Daoy (cell line): ENCODE measurements at places on chromosomes 4 and X.

- DNase-seq = no peak
Observed at GRCh38 chrX:63475200-63475599, 124.1 kb upstream of the SPIN4 start.

GRCh38 chr4:5990446-5991160, 27.6 kb downstream of the C4orf50 start:
- DNase-seq = no peak

- peak; percentile 57 for DNase-seq
Observed at GRCh38 chrX:49165901-49166881, 3.6 kb downstream of the MAGIX start.

DNA sequence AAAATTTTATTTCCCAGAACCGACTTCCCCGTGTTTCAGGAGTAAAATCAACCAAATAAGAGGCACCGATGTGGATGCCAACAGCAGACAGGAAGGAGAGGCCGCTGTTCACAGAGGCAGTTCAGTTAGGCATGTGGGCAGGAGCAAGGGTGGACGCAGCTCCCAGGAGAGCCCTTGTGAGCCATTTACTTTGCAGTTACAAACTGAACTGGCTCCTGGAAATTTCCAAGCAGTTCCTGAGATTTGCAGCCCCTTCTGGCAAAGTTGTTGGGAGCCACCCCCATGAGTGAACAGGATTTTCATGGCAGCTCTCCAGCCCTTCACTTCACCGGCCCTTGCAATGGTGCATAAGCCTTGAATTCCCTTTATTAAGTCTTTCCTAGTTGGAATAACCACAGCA, 189.1 kb downstream of the AFAP1 start:
- DNase-seq = no peak

- no peak for DNase-seq
Observed at GRCh38 chrX:120568035-120568434, 7.3 kb upstream of the CUL4B start.

DNA sequence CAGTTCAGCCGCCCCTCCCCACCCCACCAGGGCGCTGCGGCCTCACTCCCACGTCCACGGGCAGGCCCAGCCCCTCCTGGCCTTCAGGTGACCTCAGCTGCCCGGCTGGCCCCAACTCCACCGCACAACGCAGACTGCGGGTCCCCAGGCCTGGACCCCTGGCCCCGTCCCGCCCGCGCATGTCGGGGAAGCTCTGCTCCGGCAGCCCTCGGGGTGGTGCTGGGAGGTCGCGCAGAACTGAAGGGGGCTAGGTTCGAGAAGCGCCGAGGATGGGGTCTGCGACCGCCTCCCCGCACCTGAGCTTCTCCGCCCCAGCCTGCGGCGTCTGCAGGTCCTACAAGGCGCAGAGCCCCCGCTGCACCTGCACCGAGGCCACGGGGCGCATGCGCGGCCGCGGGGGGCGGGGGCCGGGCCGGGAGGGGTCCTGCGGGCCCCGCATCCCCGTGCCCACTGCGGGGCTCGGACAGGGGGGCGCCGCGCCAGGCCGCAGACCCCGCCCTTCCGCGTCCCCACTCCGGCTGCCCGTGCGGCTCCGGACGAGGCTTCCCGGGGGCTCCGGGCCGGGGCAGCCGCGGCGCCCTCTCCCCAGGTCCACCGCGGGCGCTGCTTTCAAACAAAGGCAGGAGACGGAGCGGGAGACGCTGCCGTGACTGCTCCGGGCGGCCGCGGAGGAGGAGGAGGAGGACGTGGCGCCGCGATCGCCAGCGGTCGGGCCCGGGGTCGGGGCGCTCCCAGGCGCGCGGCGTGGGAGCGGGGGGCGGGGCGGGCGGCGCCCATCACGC, 672 bp upstream of the NAT8L start:
- DNase-seq = peak; percentile 43

DNA sequence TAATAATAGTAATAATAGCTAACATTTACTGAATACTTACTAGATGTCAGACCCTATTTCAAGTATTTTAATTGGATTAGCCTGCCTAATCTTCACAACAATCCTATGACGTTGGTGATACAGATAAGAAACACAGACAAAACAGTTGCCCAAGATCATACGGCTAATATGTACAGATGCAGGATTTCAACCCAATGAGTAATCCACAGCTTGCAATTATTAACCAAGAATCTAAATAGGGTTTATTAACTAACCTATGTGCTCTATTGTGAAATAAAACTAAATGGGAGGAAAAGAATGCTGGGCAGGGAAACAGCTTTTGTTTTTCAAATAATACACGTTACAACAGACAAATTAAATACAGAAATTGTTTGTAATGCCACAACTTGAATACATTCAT, 23.4 kb downstream of the FBXO8 start:
- DNase-seq = no peak

- no peak for DNase-seq
Observed at GRCh38 chr4:112519689-112520597, 4.0 kb upstream of the NEUROG2 start.

DNA sequence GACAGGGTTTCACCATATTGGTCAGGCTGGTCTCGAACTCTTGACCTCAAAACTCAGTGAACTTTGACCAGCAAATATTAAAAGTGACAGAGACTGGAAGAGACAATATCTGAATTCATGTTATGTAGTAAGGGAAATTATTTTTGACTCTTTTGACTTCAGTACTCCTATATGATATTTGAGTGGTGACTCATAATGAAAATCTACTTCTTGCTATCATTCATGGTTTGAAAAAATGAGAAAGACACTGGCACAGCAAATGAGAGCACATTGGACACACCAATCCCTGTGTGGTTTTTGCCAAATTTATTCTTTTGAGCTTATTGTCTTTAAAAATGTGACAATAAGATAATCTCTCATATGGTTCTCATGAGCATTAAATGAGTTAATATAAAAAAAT, 109.4 kb downstream of the GPM6A start:
- DNase-seq = no peak

DNA sequence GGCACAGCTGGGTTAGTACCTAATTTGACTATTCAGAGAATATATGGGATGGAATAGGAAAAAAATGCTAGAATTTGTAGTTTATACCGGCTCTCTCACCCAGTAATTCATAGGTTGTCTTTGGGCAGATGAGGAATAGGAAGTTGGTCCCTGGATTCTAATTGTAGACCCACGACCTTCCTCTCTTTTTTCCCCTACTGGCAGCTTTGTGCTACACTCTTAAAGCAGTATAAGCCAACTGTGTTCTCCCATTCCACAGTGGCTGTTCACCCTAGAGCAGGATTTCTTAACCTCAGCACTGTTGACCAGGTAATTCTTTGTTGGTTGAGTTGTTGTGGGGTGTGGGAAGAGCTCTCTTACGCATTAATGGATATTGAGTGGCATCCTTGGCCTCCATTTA, 92.9 kb downstream of the FNIP2 start:
- no peak for DNase-seq

DNA sequence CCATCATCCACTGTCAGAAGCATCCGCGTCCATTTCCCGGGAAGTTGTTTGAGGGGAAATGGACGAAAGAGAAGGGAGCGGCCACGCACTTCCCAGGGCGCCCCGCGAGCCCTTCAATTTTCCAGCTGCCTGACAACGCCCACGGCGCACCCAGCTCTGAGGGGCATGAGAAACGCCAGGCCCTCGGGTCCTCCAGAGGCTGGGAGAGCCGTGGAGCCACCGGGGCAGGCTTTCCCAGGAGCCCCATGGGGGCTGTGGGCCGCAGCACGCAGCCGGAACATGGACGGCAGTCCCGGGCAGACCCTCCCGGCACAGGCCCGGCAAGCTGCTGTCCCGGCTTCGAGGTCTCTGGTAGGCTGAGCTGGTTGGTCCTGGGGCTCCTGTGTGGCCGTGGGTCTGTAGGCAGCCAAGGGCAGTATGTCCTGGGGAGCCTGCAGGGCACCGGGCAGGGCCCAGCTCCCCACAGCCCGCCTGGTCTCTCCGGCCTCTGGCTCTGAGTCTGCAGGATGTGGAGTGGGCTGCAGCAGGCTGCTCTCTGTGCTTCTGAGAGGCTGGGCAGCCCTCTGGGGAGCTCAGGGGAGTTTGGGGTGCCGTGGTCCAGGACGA, 115.2 kb downstream of the FAM53A start:
- DNase-seq = no peak

GRCh38 chr4:176288020-176288419, 19.0 kb upstream of the ASB5 start:
- DNase-seq = no peak

- DNase-seq = no peak
Observed at GRCh38 chrX:19403696-19404095, 60.0 kb downstream of the PDHA1 start.

DNA sequence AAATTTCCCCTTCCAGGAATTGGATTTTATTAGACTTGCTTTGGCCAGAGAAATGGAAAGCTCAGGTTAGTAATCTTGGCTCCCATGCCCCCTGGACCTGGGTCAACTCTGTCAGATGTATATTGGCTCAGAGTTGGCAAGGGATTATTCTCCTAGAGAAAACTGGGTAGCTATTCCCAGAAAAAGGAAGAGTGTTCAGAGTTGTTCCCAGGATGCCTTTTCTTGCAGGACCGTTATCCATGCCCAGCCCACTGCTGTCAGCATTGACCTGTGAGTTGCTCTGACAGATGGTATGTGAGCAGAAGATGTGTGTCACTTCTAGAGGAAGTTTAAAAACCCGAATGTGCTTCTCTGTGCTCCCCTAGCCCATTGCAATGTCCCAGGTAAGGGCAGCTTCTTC, 509.9 kb upstream of the ZFP42 start:
- DNase-seq = no peak

GRCh38 chr4:9903317-9903716, 118.0 kb downstream of the SLC2A9 start:
- DNase-seq = no peak

DNA sequence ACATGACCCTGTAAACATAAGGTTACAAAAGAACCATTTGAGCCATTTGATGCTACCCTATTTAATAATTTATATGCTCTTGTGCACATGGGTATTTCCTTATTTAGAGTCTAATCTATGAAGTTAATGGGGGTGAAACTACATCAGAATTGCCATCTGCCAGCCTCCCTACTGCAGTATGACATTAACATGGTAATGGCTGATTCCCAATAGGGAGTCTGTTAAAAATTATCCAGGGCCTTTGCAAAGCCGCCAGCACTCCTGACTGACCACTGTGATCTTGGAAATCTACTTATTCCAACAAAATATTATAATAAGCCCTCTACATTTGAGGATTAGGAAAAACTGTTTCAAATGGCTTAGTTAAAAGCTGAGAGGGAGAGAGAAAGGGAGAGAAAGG, 153.7 kb downstream of the CLCN4 start:
- DNase-seq = no peak

GRCh38 chrX:38560776-38561125, 591 bp upstream of the TSPAN7 start:
- DNase-seq = no peak

DNA sequence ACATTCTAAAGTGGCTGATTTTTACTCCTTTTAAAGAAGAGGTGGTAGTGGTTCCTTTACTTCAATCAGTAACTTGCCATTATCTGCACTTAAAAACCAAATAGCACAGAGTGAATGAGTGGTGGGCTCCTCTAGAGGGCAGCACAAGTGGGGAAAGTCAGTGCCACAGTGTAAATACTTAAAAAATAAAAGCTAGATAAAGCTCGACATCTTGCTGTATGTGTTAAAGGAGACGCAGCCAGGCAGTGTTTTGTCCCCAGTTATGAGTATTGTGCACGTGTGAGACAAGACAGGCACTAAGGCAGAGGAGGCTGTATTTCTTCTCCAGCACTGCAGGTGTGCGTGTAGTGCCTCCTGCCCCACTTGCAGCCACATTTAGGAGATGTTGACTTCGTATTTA, 24.6 kb downstream of the NAP1L5 start:
- DNase-seq = peak; percentile 13

DNA sequence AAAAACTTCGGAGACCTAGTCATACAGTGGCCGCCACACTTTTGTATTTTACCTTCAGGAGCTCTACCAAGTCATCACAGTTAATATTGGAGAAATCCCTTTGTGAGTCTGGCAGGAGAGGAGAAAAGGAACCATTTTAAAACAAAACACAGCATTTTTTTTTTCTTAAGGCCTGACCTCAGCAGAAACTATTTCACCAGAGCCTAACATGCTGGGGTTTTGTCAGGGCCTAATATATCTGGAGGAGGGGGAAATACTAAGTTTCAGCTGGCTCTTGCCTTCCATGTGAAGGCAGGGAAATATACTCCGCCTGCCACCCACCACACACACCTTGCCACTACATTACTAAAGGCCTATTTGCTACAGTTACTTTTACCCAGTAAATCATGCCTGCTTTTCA, 26.5 kb upstream of the BDH2 start:
- no peak for DNase-seq

DNA sequence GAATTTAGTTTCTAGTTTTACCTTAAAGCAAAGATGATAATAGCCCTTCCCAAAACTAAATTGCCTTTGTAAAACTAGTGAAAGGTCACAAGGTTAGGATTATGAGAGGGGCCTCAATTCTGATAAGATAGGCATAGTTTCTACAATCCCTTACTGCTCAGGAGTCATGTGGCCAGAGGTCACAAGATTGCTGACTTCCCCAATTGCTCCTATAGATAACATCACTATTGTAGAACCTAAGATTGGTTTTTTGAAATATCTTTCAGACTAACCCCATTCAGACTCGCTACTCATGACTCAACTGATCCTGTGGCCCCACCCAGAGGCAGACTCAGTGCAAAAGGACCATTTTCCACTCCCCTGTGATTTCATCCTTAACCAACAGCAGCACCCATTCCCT, 70.3 kb downstream of the SCD5 start:
- DNase-seq = no peak

DNA sequence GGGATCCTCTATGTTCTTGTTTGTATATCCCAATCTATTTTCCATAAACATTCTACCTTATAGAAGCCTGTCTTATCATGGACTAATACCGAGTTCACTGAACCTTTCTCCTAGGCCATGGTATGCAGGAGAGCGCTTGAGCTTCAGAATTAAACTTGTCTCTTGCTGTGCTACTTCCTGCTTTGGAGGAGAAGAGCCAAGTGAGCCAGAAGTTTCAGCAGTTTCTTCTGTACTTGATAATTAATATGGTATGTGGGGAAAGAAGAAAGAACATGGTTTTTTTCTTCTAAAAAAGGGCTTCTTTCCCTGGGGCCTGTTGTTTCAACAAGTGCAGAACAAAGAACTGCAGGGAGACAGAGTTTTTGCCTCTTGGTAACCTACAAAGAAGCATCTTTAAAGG, 172.8 kb downstream of the ATG4A start:
- no peak for DNase-seq

- no peak for DNase-seq
Observed at GRCh38 chrX:130080791-130081367, 29.4 kb downstream of the ELF4 start.

- no peak for DNase-seq
Observed at GRCh38 chr4:4985844-4986243, 33.4 kb downstream of the CYTL1 start.

GRCh38 chr4:66017671-66018070, 347.4 kb upstream of the EPHA5 start:
- no peak for DNase-seq

DNA sequence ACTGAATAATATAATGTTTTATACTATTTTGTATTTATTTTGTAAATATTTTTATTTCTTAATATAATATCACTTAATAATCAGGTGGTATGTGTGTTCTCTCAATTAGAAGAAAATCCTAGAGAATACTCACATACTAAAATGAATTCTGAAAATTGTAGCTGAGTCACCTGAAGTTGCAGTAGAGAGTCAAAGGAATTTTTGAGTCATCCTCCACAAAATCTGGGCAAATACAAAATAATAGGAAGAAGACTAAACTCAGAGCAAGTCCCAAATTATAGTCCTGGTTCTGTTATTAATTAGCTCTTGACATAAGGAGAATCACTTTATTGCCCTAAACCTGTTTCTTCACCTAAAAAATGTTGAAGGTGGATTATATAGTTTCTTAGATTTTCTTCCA, 57.8 kb downstream of the SPATA4 start:
- peak; percentile 2 for DNase-seq
